ENCODE measurements at places on chromosomes 5 and 9.

- DNase-seq: no peak
Observed at GRCh38 chr5:143205386-143205785, 198.1 kb downstream of the NR3C1 start.

DNA sequence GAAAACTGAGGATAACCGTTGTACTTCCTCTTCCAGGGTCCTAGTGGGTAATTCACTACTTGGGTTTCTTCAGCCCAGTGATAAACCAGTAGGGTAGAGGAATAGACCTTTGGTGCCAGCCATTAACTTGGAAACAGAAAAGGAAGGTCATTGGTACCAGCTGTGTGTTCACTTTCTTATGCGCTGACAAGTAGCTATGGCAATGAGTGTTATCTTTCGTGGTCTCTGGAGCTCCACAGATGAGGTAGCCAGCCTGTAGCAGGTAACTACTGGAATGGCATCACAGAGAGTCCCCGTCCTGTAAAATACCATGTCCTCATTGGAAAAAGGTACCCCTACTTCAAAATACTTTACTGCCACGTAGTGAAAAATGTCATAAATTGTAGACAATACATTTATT is 2.3 kb downstream of the UHRF2 start:
- DNase-seq: no peak

DNA sequence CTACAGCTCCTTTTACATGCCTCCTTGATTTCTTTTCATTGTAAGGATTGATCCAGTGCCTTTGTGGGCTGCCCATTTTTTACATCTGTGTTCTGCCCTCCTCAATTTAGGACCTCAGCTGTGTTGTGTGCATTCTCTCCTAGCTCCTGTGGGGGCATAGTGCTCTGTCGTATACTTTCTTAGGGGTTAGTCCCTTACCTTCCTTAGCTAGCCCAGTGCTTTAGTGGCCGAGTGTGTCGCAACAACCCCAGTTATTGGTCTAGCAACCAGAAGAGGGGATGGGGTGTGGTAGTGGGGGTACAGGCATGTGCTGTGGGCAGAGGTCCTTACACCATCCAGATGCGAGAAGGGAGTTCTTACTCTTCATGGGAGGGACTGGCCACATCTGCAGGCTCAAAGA is 12.1 kb downstream of the MTRR start:
- no peak for DNase-seq

GRCh38 chr9:130934702-130935647 is 4.1 kb downstream of the FIBCD1 start:
- no peak for DNase-seq

DNA sequence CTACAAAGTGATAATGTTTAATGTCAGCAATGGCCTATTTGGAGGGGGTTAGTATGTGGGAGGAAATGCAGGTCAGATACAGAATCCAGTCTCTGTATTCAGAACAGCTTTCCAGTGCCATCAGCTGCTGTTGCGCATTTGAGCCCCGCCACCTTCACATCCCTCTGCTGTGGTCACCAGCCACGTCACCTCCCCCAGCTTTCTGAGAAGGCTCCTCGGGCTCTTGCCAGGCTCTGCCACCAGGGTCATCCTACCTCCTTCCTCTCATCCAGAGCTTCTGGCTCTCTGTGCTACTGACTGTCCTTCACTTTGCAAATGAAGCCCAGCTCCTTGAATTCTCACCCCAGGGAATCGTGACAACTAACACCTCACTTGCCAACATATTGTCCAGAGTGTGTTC is 138.8 kb downstream of the PIK3R1 start:
- no peak for DNase-seq

DNA sequence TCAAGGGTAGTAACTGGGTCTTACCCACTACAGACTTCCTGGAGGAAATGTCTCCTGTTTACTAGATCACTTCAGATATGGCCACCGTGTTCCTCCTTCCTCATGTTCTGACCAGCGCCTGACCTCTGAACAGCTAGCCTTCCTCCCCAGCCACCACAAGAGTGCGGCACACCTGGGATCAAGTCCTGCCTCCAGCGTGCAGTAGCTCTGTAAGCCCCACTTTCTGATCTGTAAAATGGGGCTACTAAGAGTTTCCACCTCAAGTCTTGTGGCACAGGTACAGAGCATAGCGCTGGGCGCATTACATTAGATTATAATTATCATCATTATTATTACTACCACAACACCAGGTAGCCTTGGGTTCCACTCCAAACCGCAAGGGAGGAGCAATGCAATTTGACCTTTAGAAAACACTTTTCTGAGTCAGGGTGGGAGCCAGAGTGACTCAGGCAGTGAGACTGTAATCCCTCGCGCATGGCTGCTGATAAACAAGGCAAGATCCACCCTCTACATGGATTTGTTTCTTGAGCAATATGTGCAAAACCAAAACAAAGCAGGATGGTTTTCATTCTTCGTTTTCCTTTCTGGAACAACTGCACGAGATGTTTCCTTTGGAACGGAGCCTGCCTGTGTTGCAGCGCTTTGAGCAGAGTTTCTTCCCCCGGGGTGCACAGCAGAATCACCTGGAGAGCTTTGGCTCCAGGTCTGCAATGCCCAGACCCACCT is 65.0 kb upstream of the ANGPTL2 start:
- no peak for DNase-seq

- DNase-seq: peak; percentile 70
Observed at GRCh38 chr9:98168941-98169488, 23.4 kb downstream of the CORO2A start.

DNA sequence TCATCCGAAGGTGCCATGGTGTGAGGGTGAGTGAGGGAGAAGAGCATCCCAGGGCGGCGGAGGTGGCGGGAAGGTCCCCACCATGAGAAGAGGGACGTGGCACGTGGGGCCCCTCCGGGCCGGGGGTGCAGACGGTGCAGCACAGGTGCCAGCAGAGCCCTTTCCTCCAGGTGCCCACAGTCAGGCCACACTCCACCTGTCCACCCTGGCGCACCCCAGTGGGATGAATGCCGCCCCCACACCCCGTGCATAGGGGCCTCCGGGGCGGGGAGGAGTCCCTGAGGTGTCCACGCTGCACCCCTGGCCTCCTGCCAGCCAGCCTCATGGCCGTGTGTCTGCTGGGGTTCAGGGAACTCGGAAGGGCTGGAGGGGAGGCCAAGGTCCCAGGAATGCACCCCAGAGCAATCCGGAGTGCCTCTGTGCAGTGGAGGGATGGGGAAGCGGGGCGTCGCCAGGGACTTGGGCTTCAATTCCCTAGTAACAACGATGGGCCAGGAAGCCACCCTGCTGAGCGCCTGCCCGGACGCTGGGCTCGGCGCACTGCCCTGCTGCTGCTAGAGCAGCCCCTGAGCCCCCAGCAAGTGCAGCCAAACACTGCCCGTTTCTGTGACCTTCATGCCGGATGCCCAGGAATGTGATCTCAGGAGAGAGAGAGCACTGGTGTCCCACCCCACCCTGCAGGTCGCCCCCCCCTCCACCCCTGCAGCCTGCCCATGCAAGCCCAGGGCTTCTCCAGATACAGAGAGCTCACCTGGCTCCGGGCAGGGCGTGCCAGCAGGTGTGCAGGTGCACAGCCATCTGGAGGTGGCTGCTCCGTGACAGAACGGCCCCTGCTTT is 8.8 kb upstream of the NACC2 start:
- no peak for DNase-seq
